ENCODE measurements at places on chromosomes 4 and X. TPM values are rescaled to one million over a fixed set of nuclear protein-coding genes. Genes with fewer than 3 reads are reported as not detected.

Gene TKTL1
- 0.75 TPM for total RNA-seq

Gene GLRA2
- not detected for total RNA-seq

Gene ARHGAP6
- not detected for total RNA-seq

Gene GRID2
- not detected for total RNA-seq

Gene CDKL5
- 1.1 TPM for total RNA-seq

Gene PRRG3
- not detected for total RNA-seq

Gene STIM2
- total RNA-seq: 66.3 TPM

Gene RNF150
- 0.05 TPM for total RNA-seq

Gene ITGB1BP2
- 5.6 TPM for total RNA-seq

Gene MAGEC3
- not detected for total RNA-seq

Gene SSX5
- not detected for total RNA-seq

Gene SPANXC
- total RNA-seq: not detected

Gene ZNF41
- total RNA-seq: 10.4 TPM

Gene SYP
- 1.9 TPM for total RNA-seq

Gene KLF8
- total RNA-seq: 2.5 TPM

Gene NEXMIF
- 0.06 TPM for total RNA-seq

Gene NAP1L2
- total RNA-seq: 1.8 TPM
